ENCODE measurements at places on chromosomes 12 and 14. TPM values are rescaled to one million over a fixed set of nuclear protein-coding genes. Genes with fewer than 3 reads are reported as not detected.

Gene KRT83
- total RNA-seq, result not detected

Gene OTX2
- total RNA-seq, result not detected

- no peak for DNase-seq
Observed at GRCh38 chr12:127690161-127690560, 576.8 kb upstream of the TMEM132C start.

DNA sequence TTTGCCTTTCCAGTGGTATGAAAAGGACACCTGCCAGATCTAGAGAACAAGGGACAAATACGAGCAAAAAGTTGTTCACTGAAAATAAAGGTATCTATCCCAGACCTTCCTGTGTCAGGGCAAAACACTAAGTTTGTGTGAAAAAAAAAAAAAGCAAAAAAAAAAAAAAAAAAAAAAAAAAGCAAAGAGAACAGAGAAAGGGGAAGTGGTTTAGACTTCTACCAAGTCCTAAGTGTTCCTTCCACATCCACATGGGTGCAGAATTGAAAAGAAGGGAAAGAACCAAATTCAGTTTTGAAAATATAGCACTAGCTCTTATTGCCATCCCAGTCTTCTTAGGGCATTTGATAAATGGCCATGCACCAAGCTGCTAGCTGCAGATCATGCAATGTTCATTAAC is 41.7 kb downstream of the ZCRB1 start:
- no peak for DNase-seq

- no peak for DNase-seq
Observed at GRCh38 chr14:95662376-95663186, 23.6 kb upstream of the TCL1B start.

DNA sequence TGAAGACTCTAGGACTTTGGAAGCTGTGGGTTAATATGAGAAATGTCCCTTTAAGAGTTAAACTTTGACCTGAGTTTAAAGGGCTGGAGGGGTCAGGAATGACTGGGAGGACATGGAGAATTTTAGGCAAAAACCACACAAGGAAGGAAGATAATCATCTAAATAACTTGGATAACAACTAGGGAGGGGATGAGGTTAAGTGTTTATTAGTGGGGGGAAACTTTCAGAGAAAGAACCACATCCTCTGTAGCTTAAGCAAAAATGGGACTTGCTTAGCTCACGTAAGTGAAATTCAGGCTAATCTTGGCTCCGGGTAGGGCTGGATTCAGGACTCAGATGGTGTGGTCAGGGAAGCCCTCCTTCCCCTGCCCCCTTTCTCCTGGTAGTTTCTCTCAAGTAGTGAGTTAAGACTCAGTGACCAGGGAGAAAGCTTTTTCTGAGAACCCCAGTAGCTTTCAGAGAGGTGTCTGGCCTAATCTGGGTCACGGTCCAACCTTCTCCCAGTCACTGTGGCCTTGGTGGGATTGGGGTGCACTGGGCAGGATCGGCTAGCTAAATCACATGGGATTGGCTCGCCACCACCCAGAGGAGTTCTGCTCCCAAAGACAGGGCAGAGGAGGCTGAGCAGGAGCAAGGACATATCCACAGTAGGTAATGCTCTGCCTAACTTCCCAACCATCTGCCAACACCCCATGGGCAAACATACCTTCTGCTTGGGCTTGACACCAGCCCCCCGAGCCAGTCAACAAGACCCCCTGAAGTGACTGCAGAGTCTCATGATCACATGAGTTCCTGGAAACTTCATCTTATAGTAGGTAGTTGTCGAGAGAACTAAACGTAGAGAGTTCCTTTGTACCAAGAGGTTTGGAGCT is 52.8 kb downstream of the ARF6 start:
- no peak for DNase-seq

- DNase-seq, result no peak
Observed at GRCh38 chr14:71803539-71804260, 128.5 kb upstream of the RGS6 start.

- DNase-seq, result no peak
Observed at GRCh38 chr14:68658029-68658509, 134.8 kb downstream of the ZFP36L1 start.

DNA sequence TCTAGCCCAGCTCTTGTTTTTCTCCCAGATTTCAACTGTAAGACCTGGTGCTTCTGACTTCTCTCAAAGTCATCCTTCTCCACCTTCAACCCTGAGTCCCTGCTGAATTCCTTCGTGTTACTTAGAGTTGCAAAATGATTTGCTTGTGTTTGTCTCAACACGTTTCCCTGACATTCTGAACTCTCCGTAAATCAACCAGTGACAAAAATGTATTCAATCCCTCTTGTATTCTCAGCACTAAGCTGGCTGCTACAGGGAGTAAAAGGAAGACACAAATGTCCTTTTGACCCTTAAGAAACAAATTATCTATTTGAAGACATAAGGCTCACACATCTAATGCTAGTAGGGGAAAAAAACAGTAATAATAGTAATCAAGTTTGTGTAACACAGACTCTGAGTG is 514.0 kb upstream of the TMPO start:
- DNase-seq, result no peak

All from mesothelial cell of epicardium (in vitro differentiated cells).